Stimulated activated CD8-positive, alpha-beta memory T cell treated with anti-CD3 and anti-CD28 coated beads, Interleukin-2, amount 100 ng/mL, for 1 hour (primary cell): ENCODE measurements at places on chromosomes 12 and 14.

GRCh38 chr14:96486705-96487104 is 15.5 kb upstream of the PAPOLA start:
- no peak for DNase-seq

GRCh38 chr14:55438066-55438683 is 2.2 kb downstream of the TBPL2 start:
- no peak for DNase-seq

DNA sequence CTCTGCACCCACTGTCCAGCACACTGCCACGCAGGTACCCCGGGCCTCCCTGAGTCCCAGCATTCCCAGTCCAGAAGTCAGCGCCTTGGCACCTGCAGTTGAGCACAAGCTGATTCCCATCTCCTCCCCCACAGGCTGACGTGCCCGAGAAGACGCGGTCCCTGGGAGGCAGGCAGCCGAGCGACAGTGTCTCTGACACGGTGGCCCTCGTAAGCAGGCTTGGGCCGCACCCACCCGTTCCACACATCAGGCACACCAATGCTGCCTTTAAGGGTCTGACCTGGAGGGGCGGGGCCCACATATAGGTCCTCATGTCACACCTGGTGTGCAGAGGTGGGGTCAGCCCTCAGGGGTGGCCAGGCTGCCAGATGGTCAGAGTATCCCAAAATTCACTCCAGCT is 18.4 kb upstream of the TEX22 start:
- no peak for DNase-seq

- no peak for DNase-seq
Observed at GRCh38 chr12:123989753-123990152, 16.7 kb downstream of the ZNF664 start.

DNA sequence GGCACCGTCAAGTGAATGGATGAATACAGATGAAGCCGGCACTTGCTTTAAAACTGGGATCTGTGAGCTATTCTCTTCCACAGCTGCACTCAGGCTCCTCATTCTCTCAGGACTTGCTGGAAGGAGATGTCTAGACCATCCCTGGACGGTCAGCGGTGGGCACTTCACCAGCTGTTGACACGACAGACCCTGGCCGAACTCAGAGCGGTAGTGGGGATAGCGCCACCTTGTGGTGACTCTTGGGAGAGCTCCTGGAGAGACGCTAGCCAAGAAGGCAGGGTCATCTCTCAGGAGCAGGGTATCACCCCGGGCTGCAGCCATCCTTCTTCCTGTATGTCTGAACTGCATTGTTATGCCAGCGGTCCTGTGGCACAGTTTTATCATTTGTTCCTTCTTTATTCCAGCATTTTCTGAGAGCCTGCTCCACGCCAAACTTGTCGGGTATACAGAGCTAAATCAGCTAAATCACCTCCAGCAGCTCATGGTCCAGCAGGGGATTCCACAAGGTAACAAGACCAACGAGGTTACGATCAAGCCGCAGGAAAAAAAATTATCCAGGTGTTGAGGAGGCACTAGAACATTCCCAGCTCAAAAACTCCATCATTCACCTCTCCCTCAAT is 10.0 kb downstream of the WNT1 start:
- DNase-seq, result no peak

GRCh38 chr14:105043641-105044040 is 21.6 kb downstream of the GPR132 start:
- DNase-seq, result no peak

DNA sequence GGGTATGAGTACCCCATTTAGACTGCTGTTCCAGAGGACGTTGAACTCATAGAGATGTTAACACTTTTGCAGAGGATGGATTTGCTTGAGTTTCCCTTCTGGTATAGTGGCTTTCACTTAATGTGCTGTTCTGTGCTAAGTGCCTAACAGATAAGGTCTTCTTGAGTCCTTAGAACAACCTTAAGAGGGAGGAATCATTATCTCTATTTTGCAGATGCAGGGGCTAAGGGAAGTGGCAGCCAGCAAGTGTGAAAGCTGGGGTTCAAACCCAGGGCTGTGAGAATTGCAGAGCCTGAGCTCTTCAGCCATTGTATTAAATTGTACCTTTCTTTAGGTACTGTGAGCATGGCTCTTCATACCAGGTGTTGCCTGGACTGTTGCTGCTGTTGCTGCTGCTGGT is 122.1 kb upstream of the NRXN3 start:
- no peak for DNase-seq

DNA sequence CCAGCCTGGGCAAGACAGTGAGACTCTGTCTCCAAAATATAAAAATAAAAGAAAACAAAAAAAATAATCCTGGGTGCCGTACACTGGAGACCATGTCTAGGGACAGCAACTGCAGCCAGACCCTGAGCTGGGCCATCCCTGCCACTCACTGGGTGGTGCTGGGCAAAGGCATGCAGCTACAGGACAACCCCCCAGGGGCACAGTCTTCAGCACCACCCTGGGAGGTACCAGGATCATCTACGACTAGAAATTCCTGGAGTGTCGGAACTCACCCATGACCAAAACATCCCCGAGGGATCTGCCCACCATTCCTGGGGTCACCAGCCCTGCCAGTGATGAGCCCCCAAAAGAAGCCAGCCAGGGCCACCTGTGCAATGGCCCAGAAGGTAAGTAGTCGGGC is 35.7 kb upstream of the SUPT16H start:
- DNase-seq, result no peak

GRCh38 chr14:66345986-66346385 is 140.2 kb upstream of the CCDC196 start:
- no peak for DNase-seq

DNA sequence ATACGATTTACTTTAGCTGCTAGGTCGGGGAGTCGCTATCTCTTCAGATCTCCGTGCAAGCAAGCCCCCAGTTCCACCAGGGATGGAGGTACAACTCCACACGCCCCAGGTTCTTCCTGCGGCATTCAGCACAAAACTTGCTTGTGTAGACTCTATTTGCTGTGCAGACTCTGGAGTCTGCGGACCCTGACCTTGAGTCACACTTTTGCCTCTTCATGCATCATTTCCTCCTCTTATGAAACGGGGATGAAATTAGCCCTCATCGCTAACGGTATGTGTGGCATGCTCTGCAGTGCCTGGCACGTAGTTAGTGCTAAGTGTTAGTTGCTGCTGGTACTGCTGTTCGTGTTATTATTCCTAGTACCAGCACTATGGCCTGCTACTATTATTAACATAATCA is 84.4 kb downstream of the TMEM132D start:
- DNase-seq, result no peak

GRCh38 chr14:20460458-20461224 is 593 bp downstream of the PIP4P1 start:
- no peak for DNase-seq

GRCh38 chr14:90191585-90191984 is 64.8 kb upstream of the PSMC1 start:
- no peak for DNase-seq

DNA sequence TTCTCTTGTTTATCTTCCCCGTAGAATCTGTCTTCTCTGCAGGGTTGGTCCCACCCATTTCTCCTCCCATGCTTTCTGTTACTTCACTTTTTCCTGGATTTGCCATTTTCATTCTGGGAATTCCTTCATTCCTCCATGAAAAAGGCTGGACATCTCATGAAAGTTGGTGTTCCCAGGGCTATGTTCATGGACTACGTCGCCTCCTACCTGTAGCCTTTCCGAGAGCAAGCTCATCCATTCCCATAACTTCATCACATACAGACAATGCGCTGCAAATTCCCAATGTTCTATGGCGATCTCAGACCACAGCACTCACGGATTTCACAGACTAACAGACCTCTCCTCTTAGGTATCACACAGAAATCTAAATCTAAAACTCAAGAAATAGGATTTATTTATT is 217.1 kb downstream of the EXOC5 start:
- no peak for DNase-seq

DNA sequence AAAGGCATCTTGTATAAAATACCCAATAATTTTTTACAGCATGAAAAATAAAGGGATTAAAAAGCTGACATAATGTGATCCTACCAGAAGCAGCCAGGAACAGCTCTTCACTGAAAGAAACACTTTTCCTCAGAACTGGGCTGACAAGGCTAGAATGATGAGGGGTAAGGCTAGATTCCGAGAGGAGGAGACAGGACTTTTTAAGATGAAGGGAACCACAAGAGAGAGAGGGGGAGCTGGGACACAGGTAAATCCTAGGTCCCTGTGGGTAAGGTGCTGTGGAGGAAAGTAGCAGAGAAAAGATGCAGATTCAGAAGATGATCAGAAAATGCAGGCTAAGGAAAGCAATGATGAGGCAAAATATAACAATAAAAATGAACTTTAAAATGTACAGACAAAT is 29.5 kb downstream of the C2CD5 start:
- no peak for DNase-seq

DNA sequence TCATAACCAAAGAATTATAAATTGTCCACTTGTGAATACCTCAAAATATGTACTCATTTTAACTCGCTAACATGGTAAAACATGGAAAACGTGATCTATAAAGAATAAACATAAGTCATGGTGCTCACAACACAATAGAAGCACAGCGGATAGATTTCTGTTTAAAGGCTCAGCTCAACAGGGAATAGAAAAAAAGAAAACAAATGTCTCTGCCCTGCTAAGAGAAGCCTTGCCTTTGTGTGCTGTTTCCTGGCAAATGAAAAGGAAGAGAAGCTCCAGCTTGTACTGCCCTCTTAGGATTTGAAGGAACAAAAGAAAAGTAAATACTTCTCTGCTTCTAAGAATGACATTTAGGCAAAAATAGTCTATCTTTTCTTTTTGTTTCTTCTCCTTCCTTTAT is 121.0 kb upstream of the KRR1 start:
- DNase-seq, result no peak

- no peak for DNase-seq
Observed at GRCh38 chr14:103188810-103189480, 65.7 kb downstream of the TNFAIP2 start.

DNA sequence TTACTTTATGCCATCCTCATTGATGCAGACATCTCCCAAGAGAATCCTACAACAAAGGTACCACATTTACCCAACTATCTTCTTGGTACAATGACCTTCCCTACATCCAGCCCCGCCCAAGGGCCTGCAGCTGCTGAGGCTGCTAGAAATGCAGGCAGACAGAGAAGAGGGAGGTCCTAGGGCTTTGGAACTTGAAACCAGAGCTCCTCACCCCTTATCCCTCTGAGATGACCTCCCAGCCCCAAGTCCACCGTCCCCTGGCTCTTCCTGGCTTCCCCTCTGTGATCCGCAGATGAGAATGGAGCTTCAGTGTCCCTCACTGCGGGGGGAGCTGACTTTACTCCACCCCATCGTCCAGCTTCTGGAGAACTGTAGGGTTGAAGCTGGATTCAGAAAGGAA is 1.6 kb upstream of the TNFRSF1A start:
- DNase-seq, result no peak

- DNase-seq, result no peak
Observed at GRCh38 chr14:61257469-61258057, 23.6 kb downstream of the TMEM30B start.

GRCh38 chr14:23438101-23438971 is 2.9 kb upstream of the MYH7 start:
- DNase-seq, result no peak

DNA sequence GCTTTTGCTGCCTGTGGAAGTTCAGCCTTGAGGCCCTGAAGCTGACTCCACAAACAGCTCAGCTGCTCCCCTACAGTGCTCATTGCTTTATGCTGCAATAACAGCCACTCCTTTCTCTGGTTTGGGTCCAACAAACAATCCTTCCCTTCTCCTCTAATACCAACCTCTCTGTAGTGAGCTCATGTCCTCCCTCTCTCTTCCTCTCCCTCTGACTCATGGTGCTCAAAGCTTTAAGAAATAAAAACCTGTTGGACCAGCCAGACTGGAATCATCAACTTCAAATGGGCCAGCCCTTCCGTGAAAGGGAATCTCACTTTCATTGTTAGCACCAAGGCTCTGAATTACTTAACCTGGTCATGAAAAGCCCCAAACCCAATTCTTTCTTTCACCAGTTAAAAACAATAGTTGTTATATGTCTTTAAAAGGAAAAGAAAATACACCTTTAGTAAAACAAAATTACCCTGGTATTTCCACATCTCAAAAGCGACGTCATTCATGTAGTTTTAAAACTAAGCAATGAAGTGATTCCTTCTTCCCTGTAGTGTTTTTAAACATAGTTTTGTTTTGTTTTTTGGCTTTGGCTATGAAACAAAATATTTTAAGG is 126.4 kb downstream of the DUSP6 start:
- DNase-seq, result no peak
